ENCODE measurements at places on chromosomes 16 and 17. TPM values are rescaled to one million over a fixed set of nuclear protein-coding genes. Genes with fewer than 3 reads are reported as not detected.
A peak's percentile ranks its signal among the peaks of the same experiment; 100 is the strongest.

The SDK2 gene
- total RNA-seq = 4.9 TPM

The STH gene
- total RNA-seq = not detected

The ZNF747 gene
- total RNA-seq = 4.7 TPM

The OXLD1 gene
- 22.4 TPM for total RNA-seq

The RBL2 gene
- total RNA-seq = 25.3 TPM

GRCh38 chr17:74452033-74452840, 14.2 kb upstream of the CD300A start:
- ATAC-seq = no peak

DNA sequence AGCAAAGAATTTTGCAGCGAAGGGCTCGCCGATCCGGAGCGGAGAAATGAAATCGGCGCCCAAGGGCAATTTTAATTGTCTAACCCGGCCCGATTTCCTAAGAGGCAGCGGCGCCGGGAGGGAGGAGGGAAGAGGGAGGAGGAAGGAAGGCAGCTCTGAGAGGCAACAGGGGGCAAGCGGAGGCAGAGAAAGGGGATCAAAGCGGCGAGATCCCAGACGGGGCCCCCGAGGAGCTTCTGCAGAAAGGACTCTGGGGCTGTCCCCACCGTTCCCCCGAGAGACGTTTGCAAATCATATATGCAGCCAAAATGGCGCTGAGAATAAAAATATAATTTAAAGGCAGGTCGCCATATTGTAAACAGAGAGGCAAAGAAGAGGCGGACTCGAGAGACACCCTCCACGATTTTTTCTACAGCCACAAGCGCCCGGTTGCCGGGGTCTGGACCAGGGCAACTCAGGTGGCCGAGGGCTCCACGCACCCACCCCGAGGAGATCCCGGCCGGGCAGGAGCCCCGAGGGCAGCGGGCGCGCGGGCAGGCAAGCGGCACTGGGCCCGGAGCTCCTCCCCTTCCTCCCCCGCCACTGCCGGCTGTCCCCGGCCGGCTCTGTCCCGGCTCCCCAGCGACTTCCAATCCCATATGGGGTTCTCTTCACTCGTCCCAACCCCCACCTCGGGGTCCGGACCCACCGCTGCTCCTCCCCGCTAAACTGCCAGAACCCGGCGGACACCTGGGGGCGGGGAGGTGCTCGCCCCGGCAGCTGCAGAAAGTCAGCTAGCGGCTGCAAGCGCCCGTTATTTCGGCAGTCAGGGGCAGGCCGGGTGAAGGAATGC, 1.9 kb downstream of the PHF12 start:
- no peak for ATAC-seq

DNA sequence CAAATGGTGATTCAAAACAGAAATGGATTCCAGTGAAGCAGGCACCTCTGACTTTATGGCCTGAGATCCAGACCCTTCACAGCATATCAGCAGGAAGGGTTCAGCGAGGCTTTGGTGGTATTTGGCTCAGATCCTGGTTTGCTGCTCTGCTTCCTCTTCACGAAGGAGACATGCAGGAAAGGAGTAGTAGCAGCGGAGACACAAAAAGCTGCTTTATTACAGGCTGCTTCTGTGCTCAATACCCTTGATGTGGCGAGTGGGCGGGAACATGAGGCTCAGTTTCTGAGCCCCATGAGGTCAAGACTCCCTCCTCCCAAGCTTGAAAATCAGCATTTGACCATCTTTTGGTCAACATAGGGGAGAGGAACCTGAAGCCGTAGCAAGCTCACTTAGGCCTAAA, 213.3 kb upstream of the AXIN2 start:
- ATAC-seq = no peak

DNA sequence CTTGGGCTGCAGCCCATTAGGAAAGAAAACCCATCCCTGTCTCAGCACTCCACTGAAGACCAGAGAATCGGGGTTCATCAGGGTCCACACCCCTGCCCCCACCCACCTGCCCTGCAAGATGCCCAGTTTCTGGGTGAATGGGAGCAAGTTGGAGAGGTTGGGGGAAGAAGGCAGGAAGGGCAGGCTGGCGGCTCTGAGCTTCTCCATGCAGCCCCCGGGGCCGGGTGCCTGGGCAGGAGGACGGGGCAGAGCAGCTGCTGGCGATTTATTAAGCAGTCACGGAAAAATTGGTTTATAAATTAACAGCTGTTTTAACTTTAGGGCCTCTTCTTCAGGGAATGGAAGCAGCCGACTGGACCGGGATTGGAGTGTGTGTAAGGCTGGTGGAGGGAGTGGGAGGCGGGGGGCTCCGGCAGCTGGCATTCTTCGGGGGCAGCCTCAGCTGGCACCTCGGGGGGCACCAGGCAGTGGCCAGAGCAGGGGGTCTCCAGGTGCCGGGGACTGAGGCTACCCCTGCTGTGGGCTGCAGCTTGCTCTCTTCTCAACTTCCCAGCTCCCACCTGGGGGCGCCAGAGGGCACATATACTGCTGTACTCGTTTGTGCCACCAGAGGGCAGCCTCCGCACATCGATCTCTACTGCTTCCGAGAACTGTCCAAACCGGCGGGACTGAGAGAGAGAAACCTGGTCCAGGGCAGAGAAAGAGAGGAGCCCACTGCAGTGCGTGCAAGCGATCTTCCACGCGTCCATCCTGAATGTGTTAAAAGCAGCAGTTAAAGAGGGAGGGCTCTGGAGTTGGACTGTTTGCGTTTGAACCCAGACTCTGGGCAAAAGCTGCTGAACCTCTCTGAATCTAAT, 5.0 kb upstream of the PPP1R1B start:
- peak; percentile 81 for ATAC-seq

- peak; percentile 42 for ATAC-seq
Observed at GRCh38 chr17:76968707-76969597, 100.7 kb downstream of the MGAT5B start.

DNA sequence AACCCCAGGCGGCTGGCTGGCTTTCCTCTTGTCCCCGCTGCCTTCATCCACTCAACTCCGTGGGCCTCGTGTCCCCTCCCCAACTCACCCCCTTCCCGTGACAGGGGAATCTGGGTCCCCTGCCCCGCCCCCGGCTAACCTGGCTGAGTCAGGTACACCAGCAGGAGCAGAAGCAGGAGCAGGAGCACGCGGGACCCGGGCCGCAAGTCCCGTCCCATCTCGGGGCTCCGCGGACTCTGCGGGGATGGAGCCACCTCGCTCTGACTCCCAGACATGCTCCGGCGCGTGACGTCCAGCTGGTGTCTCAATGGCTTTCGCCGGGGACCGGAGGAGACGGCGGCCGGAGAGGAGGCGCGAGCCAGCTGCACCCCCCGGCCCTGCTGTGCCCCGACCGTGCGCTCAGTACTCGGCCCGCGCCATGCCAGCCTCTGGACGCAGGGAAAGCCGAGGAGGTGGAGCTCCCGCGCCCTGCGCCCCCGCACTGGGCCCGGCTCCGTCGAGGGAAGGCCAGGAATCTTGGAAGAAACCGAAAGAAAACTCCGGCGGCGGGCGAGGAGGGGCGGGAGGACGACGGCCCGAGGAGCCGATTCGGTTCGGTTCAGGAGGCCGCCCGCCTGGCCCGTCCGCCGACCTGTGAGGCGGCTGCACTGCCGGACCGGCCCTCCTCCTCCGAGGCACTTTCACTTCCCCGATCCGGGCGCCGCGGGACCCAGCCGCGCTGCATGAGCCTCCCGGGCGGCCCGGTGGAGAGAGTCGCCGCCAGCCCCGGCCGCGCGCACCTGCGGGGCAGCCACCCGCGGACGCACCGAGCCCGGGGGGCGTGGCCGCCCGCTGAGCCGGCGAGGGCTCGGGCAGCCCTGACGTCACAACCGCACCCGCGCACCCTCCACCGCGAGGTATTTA, at the start of the genes CXCL16 and ZMYND15:
Gene CXCL16, minus strand, starts transcription at position 807 of the 903 bp plus-strand sequence. Its CDS starts 589 bp downstream, at position 218.
Gene ZMYND15, plus strand, starts transcription at position 712 of the 903 bp plus-strand sequence. CDS start 716 bp downstream, outside the sequence.
- ATAC-seq = peak; percentile 71

GRCh38 chr17:42301022-42301421, 12.7 kb downstream of the STAT5A start:
- ATAC-seq = no peak

DNA sequence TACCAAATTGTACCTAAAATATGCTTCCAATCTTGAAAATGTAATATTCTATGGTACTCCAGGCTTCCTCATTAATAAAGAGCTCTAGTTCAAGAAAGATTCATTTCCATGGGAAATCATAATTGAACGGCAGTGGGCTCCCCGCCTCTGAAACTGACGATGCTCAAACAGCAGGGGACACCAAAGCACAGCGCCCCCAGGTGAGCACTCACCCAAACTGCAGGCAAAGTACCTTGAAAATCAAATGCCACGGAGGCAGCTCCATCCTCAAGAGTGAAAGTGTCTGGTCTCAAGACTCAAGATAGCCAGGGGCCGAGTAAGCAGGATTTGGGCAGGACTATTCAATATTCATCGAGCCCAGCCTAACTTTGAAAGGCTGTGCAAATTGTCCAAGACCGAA, 217.4 kb upstream of the TNRC6C start:
- ATAC-seq = no peak

GRCh38 chr17:78359321-78359996, 418 bp downstream of the SOCS3 start:
- ATAC-seq = peak; percentile 1

DNA sequence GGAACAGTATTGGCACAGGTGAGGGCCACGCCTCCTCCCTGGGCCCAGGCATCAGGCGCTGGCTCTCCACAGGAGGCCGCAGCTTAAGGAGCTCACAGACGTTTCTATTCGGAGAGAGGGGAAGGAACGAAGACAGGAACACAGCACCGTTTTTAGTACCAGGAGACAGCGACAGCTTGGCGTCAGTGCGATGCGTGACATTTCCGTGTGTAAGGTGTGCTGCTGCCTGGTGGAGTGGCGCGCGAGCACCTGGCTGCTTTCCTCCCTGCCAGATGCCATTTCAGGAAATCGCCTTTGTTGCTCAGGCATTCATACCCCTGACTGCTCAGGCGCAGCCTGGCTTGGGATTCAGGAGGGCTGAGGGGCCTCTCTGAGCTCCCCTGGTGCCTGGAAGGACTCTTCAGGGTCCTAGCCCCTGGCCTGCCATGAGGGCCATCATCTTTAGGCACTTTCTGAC, 367.5 kb downstream of the CPPED1 start:
- ATAC-seq = no peak

DNA sequence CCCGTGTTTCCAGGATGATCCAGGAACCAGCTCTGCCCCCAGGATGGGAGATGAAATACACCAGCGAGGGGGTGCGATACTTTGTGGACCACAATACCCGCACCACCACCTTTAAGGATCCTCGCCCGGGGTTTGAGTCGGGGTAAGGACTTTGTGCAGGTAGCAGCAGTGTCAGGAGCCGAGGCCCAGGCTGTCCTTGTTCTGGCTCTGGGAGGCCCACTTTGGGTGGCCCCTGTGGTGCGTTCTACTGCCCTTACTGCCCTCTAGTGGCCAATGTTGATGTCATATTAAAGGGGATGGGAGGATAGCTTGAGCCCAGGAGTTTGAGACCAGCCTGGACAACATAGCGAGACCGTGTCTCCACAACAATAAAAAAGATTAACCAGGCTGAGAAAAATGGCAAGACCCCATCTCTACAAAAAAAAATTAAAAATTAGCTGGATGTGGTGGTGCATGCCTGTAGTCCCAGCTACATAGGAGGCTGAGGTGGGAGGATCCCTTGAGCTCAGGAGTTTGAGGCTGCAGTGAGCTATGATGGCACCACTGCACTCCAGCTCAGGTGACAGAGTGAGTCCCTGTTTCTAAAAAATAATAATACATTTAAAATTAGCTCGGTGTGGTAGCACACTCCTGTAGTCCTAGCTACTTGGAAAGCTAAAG, 20.9 kb upstream of the CLEC18A start:
- ATAC-seq = peak; percentile 42

- peak; percentile 37 for ATAC-seq
Observed at GRCh38 chr16:83356266-83356665, 451.5 kb upstream of the HSBP1 start.

Data from esophagus mucosa (tissue), 1 donor.